ENCODE measurements at places on chromosomes 2 and 18.

- DNase-seq: no peak
Measured at GRCh38 chr2:165692906-165693305, 101.1 kb downstream of the GALNT3 start.

DNA sequence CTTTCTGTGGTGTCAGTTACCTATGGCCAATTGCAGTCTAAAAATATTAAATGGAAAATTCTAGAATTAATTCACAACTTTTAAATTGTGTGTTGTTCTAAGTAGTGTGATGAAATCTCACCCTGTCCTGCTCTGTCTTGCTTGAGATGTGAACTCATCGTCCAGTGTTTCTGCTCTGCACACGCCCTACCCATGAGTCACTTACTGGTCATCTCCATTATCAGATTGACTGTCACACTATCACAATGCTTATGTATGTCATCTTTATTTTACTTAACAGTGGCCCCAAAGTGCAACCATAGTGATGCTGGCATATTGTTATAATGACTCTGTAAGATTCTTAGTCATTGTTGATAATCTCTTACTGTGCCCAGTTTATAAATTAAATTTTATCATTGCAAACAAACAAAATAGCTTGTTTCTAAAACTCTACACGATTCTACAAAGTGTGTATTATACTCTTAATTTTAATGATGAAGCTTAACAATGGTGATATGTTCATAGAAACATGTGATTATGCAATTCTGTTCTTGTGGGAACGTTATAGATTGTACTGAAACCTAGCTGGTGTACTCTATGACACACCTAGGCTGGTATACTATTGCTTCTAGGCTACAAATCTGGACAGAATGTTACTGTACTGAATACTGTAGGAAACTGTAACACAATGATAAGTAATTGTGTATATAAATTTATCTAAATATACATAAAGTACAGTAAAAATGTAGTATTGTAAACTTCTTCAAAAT is 1086.8 kb upstream of the PIK3C3 start:
- no peak for DNase-seq

GRCh38 chr18:75473316-75473715 is 45.8 kb upstream of the SMIM21 start:
- DNase-seq: no peak

GRCh38 chr2:101831351-101831865 is 133.9 kb downstream of the MAP4K4 start:
- peak; percentile 46 for DNase-seq

DNA sequence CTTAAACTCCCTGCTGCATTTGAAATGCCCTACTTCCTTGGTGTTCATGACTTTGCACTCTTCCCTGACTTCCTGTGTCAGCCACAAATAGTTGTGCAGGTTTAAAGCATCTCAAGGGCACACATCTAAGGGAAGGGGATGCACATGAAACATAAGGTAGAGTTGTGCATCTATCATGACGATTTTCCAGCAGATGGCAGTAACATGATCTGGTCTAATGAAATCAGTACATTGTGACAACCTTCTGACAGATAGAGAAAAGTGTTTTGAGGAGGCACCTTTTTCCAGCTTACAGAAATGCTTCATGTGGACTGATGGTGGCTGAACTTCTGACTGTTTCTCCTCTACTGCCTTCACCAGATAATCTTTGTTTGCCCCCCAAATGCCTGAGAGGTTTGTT is 238.9 kb downstream of the XIRP2 start:
- DNase-seq: no peak

GRCh38 chr2:57981083-57981768 is 65.4 kb upstream of the VRK2 start:
- no peak for DNase-seq

- no peak for DNase-seq
Measured at GRCh38 chr2:207469451-207469850, 60.3 kb upstream of the CREB1 start.

DNA sequence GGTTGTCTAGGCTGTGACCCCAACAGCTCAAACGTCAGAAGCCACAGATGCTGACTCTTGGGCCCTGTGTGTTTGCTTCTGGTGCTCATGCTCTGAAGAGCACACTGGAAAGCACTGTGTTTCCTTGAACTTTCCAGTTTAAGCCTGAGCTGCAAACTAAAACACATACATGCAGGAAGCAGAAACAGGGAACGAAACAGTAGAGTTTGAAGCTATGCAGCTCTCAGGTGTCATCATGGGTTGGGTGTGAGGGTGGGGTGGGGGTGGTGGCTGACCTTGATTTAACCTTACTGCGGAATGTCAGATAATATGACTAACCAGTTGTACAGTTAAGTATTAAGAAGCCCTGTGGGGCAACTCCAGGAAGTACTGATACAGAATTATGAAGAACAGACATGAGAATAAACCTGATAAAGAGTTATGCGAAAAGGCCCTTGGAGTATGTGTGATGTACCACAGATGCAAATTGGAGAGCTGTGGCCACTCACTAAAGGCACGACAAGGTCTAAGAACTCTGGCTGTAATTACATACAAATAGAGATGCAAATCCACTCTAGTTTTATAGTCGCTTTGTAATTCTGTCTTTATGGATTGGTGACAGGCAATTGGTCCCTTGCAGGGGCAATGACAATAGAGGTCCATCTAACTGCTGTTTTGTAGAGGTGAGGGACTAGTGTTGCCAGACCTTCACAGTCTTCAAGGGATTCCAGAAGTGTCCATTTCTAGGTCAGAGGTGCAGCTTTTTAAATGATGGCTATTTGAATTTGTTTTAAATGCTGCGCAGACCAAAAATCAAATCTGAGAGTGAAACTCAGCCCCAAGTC is 273.1 kb downstream of the NAPG start:
- DNase-seq: no peak

- no peak for DNase-seq
Measured at GRCh38 chr2:42569883-42570282, 1.5 kb downstream of the MTA3 start.

- no peak for DNase-seq
Measured at GRCh38 chr18:650428-650858, 7.0 kb upstream of the TYMS start.

DNA sequence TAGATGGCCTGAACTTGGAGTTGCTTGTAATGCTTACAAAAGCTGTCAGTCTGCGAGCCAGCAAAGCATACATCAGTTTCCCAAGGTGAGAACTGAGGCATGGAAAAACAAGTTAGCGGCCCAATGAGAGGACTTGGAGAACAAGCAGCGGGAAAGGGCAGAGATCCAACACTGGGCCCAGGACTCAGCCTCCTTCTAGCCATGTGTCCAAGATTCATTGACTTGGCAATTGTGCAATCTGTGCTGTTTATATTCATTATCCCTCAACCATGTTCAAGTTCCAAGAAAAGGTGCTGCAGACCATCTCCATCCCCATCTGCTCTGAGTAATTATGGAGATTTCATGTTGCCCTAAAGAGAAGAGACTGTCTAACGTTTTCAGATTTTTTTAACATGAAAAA is 187.4 kb downstream of the ALK start:
- DNase-seq: no peak

DNA sequence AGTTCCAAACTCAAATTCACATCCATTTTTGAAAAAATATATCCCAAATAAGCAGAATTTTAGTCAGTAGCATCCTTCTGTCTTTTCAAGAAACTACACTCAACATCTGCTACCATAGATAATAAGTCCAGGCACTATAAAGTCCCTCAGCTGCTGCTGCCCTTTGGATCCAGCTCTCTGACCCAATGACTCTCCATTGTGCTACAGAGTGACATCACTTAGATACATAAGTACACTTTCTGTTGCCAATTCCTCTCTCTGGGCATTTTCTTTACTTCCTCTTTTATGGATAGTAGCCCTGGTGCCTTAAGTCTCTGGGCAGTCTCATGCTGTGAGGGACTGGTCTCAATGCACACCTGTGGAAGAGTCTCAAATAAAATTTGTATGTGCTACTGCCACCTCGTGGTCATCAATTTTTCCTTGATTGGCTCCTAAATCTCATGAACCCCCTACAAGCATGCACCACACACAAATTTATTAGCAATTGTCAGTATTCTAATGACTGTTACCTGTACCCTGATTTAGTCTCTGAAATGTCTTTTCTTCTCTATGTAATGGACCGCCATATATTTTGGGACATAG is 219.2 kb downstream of the LRP1B start:
- no peak for DNase-seq

DNA sequence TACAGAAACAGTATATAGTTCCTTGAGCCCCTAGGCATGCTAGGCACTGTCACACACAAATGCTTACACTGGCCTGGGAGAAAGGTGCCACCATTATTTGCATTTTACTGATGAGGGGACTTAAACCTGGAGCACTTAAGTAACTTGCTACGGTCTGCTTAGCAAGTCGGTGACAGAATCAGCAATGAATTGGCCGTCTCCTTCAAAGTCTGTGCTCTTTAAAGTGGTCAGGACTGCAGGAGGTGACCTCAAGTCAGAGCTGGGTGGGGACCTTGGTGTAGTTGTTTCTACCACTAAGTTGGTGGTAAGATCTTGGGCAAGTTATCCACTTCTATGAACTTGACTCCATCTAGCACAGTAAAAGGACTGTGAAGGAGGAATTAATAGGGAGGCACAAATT is 34.8 kb downstream of the PTPRM start:
- DNase-seq: no peak

- DNase-seq: no peak
Measured at GRCh38 chr2:214492608-214493007, 81.8 kb downstream of the VWC2L start.

DNA sequence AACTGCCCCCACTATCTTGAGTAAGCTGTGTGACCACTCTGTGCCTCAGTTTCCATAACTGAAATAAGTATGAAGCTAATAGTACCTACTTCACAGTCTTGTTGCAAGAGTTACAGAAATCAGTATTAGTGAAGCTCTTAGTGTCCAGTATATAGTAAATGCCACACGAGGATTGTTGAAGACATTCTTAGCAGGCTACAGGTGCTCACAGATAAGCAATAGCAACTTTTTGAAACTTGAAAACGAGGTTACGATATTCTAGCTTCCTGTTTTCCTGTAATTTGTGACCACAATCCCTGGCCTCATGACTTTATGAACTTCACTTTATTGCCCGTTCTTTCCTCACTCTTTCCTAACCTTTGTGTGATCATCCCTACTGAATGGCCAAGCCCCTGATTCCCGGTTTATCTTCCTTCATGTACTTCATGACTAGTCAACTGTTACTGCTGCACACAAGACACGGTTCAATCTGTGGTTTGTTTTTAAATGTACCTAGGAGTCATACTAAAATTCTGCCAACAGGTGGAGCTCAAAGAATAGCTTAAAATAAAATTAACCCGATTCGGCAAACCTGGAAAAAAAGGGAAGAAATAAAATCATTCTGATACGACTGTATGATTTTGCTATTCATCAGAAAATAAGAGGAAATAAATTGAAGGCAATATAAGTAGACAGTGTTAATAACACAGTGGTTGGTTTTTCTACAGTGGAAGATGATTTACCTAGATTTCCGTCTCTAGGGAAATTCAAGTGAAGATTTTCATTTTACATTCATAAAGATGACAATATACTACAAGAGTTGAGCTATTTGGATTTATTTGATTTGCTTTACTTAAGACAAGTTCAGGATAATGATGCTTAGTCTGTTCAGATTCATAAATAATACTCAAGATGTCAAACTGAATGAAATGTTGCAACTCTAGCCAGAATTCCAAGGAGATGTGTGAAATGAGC is 38.1 kb upstream of the STAT1 start:
- DNase-seq: no peak

- no peak for DNase-seq
Measured at GRCh38 chr2:201813996-201814760, 7.8 kb downstream of the CDK15 start.

All from activated CD4-positive, alpha-beta T cell treated with anti-CD3 and anti-CD28 coated beads for 1 hour (primary cell).